Common myeloid progenitor, CD34-positive (primary cell): ENCODE measurements at places on chromosomes 2 and 18.
A peak's percentile ranks its signal among the peaks of the same experiment; 100 is the strongest.

DNA sequence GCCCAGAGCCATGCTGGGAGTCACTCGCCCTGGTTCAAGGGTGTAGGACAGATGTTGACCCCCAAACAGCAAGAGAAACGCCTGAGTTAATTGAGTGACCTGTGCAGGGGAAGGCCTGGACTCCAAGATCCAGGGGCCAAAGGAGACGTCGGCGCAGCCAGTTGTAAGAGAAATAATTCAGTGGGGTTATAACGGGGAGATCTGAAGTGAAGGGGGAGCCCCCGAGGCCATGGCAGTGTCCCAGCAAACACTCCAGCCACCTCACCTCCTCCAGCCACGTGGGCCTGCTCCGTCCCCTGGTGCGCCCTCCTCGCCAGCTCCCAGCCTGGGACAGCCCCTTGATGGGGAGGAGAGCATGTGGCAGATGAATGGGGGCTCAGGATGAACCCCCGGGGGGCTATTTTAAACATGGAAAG, 130.7 kb upstream of the GPC1 start:
- no peaks in the 10 kb centered on the region for H3K4me1 ChIP-seq
- H3K27ac ChIP-seq: no peak overlapping the region
- H3K4me3 ChIP-seq: no peak overlapping the region

GRCh38 chr2:37877457-37878315, 47.4 kb upstream of the RMDN2 start:
- peaks cover 13% of the 10 kb centered on the region for H3K4me1 ChIP-seq
- H3K27ac ChIP-seq: no peak overlapping the region
- H3K4me3 ChIP-seq: no peak overlapping the region
- peak; percentile 70 for DNase-seq

DNA sequence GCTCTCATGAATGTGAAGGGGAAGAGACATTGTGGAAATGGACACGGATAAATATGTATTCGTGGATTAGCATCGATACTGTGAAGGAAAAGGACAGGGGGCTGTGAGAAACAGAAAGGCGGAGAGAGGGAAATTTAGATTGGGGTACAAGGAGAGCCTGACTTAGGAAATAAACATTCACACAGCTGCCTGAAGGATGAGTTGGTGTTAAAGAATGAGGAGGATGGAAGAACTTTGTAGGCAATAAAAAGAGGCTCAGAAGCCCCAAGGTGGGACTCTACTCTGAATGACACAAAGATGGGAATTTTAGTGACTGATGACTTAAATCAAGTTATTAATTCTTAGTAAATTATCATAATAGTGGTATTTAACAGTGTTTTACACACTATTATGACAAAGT, 10.1 kb downstream of the MYO1B start:
- no peak overlapping the region for H3K4me3 ChIP-seq
- H3K27me3 ChIP-seq: no peaks in the 10 kb centered on the region
- no peak for DNase-seq
- H3K36me3 ChIP-seq: no peaks in the 10 kb centered on the region
- H3K4me1 ChIP-seq: no peaks in the 10 kb centered on the region

- no peak overlapping the region for H3K4me3 ChIP-seq
- peaks cover 6% of the 10 kb centered on the region for H3K36me3 ChIP-seq
- no peak for DNase-seq
- H3K4me1 ChIP-seq: no peaks in the 10 kb centered on the region
- no peak overlapping the region for H3K27ac ChIP-seq
These were observed 2.1 kb upstream of the HES6 start for GRCh38 chr2:238241970-238242369.

DNA sequence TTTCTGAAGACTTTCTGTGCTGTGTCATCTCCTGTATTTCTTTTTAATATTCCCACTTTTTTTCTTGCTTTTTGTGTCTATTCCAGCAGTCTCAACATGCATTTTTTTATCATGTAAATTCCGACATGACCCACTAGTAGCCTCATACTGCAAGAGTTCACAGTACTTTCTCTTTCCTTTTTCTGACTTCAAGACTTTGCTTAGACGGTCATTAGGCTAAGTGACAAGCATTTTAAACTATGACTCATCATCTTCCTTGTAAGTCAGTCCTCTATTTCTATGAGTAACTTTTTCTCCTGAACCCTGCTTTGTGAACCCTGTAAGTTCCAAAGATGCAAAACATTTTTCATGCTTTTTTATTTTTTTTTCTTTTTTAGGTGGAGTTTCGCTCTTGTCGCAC, 381.2 kb downstream of the TXNL1 start:
- H3K27ac ChIP-seq: no peak overlapping the region
- no peak overlapping the region for H3K4me3 ChIP-seq
- no peaks in the 10 kb centered on the region for H3K36me3 ChIP-seq
- no peaks in the 10 kb centered on the region for H3K27me3 ChIP-seq
- peaks cover 17% of the 10 kb centered on the region for H3K4me1 ChIP-seq
- peak; percentile 89 for DNase-seq

GRCh38 chr2:216355711-216356110, 16.6 kb downstream of the MARCHF4 start:
- H3K27me3 ChIP-seq: no peaks in the 10 kb centered on the region
- H3K27ac ChIP-seq: no peak overlapping the region
- no peaks in the 10 kb centered on the region for H3K36me3 ChIP-seq

DNA sequence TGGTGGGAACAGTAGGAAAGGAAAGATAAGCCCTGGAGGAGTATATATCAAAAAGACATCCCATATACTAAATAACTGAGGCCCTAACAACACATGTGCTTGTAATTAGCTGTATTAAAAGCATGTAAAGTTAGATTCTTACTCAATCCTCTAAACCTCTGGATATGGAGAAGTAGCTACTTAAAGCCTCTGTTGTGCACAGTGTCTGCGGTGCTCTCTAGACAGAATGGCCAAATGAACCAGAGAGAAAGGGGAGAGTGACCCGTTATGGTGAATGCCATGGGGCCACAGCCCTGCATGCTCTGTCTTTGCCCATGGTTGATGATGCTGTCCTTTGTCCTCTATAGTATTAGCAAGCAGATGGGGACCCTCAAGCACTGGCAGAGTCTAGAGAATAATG, 104.4 kb upstream of the SLC8A1 start:
- H3K27me3 ChIP-seq: no peaks in the 10 kb centered on the region
- no peak overlapping the region for H3K27ac ChIP-seq
- no peak for DNase-seq
- no peaks in the 10 kb centered on the region for H3K36me3 ChIP-seq
- no peak overlapping the region for H3K4me3 ChIP-seq

GRCh38 chr2:120734930-120735651, 577 bp upstream of the GLI2 start:
- H3K36me3 ChIP-seq: no peaks in the 10 kb centered on the region
- H3K4me1 ChIP-seq: peaks cover 79% of the 10 kb centered on the region
- peak; percentile 5 for DNase-seq
- no peak overlapping the region for H3K27ac ChIP-seq

DNA sequence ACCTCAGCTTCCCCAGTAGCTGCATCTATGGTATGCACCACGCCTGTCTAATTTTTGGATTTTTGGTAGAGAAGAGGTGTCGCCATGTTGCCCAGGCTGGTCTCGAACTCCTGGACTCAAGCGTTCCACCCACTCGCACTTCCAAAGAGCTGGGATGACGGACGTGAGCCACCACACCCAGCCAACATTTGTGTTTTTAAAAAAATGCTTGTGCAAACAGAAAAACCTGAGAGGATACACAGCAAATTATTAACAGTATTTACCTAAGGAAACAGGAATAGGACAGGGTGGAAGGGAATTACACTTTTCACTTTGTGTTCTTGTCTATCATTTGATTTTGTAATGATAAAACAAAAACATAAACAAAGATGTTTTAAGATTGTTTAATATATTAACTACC, 25.1 kb downstream of the NOL10 start:
- H3K27me3 ChIP-seq: no peaks in the 10 kb centered on the region
- DNase-seq: no peak
- no peak overlapping the region for H3K4me3 ChIP-seq
- H3K36me3 ChIP-seq: peaks cover 20% of the 10 kb centered on the region
- no peaks in the 10 kb centered on the region for H3K4me1 ChIP-seq
- H3K27ac ChIP-seq: no peak overlapping the region

DNA sequence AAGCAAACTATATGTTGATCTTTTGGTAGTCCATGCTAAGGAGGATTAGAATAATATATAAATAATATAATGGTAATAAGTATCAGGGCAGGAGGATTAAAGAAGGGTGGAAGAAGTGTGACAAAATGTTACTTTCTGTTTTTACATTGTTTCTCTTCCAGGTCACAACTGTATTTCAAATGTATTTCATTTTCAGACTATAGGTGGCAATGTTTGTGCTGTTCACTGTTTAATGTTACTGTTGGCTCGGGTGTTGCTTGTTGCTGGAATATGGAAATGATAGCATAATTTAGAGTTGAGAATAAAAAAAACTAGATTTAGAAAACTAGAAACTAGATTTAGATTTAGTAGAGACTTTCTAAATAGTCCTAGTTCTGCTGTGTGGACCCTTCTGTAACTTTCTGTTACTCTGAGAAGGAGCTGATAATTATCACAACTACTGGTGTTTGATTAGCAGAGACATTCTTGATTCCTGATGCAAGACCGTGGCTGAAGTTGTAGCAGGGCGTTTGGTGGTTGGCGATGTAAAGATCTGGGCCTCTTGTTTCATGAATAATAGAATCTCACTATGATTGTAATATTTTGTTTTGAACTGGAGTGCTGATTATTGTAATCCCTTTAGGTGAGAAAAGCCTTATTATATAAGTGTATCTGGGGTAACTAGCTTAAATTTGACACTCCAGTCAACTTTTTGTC, 7.9 kb downstream of the NEDD4L start:
- peak; percentile 63 for DNase-seq
- no peak overlapping the region for H3K27ac ChIP-seq
- no peaks in the 10 kb centered on the region for H3K36me3 ChIP-seq
- H3K4me1 ChIP-seq: peaks cover 4% of the 10 kb centered on the region

GRCh38 chr2:237712477-237713377, 85.3 kb downstream of the LRRFIP1 start:
- H3K4me1 ChIP-seq: peaks cover 15% of the 10 kb centered on the region
- no peak for DNase-seq
- no peak overlapping the region for H3K4me3 ChIP-seq
- no peak overlapping the region for H3K27ac ChIP-seq
- H3K36me3 ChIP-seq: peaks cover 3% of the 10 kb centered on the region

DNA sequence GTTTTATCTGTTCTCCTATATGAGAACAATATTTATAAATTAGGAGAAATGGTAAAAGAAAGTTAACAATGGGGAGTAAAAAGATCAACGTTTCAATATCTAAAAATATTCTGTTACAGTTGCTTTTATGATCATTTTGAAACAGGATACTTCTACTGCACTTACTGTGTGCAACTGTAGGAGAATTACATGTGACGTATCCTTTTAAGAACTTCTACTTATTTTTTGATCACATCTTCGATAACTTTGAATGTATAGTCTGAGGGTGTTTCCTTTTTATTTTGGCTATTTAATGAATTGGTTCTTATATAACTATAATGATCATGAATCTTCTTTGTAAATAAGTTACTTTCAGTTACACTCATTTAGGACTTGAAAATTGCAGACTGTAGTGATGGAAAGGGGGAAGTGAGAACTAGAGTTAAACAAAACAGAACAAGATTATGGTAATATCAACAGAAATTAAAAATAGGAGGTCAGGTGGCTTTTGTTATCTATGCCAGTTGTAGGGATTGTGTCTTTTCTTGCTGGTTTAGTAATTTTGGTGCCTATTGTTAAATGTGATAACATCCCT, 109.9 kb downstream of the MSTN start:
- no peak overlapping the region for H3K27ac ChIP-seq
- no peaks in the 10 kb centered on the region for H3K27me3 ChIP-seq
- no peak overlapping the region for H3K4me3 ChIP-seq
- DNase-seq: no peak
- no peaks in the 10 kb centered on the region for H3K36me3 ChIP-seq

DNA sequence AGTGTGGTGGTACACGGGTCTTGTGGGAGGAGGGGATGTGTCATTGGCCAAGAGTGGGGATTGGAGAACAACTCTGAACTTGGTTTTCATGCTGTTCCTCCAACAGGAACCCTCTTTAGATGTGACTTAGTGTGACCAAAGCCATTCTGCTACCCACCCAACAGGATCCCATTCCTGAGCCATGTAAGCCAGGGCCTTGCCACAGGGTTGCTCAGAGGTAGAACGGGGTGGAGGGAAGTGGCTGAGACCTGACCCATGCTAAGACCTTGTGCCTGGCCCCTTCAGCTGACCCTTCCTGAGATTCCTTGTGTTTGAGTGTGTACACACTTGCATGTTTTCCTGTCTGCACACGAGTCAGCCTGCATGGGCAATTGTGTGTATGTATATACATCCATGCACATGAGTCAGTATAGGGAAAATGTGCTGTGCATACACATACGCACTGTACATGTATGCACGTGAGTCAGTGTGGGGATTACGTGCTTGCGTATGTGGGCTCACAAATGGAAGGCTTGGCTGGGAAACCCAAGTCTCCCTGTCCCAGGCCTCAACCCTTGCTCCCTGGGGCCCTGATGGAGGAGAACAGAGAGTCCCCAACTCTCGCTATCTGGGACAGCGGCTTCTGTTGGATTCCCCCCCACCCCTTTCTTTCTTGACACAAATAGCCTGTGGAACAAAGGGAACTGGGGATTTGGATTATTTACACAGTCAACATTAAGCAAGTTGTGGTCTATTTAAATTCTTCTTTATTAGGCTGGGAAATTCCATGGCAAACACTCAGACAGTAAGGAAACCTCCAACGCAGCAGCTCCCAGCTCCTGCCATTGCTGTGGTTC, 339.8 kb downstream of the DYSF start:
- no peaks in the 10 kb centered on the region for H3K36me3 ChIP-seq
- peaks cover 1% of the 10 kb centered on the region for H3K27me3 ChIP-seq
- H3K4me1 ChIP-seq: no peaks in the 10 kb centered on the region
- H3K27ac ChIP-seq: no peak overlapping the region
- no peak for DNase-seq

DNA sequence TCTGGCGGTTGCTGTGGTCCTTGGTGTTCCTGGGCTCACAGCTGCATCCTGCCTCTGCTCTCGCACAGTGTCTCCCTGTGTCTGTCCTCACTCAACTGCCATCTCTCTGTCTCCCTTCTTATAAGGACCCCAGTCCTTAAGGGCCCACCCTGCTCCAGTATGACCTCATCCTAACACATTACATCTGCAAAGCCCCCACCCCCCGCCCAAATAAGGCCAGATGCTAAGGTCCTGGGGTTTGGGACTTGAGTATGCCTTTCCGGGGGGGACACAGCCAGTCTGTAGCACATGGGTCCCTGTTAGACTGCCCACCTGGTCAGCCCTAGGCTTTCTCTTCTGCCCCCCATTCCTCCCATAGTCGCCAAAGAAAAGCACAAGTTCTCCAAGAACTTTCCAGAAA, 40.7 kb downstream of the FER1L5 start:
- no peak for DNase-seq
- no peaks in the 10 kb centered on the region for H3K27me3 ChIP-seq
- no peaks in the 10 kb centered on the region for H3K4me1 ChIP-seq
- H3K27ac ChIP-seq: no peak overlapping the region
- no peak overlapping the region for H3K4me3 ChIP-seq
- H3K36me3 ChIP-seq: no peaks in the 10 kb centered on the region

DNA sequence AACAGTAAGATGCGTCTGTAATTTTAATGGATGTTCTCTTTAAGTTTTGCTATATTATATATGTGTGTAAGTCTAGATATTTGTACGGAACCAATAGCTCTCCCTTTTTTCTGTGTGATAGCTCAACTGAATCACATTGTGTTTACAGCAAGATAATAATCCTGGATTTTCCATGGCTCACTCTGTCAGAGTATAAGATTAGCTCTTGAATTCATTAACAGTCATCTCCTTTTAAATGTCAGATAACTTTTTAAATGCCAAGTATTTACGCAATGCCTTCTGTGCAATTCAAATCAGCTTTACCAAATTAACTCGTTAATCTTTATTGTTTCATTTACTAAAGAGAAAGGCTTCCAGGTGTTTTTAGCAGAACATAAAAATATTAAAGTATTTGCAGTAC, 76.9 kb downstream of the KIAA2012 start:
- no peaks in the 10 kb centered on the region for H3K36me3 ChIP-seq
- H3K27me3 ChIP-seq: no peaks in the 10 kb centered on the region
- H3K4me3 ChIP-seq: no peak overlapping the region
- no peak overlapping the region for H3K27ac ChIP-seq
- DNase-seq: no peak
